ENCODE measurements at places on chromosomes 12 and 14.

- no peak for DNase-seq
Observed at GRCh38 chr12:125132698-125133400, 67.6 kb downstream of the AACS start.

- no peak for DNase-seq
Observed at GRCh38 chr12:119578112-119578511, 15.5 kb upstream of the TMEM233 start.

- DNase-seq, result peak; percentile 72
Observed at GRCh38 chr12:2834581-2835491, at the start of gene NRIP2. Gene NRIP2, minus strand, starts transcription at chr12:2835035. Its CDS starts 52 bp downstream, at chr12:2834983.

GRCh38 chr12:80400571-80400991, 43.5 kb upstream of the PTPRQ start:
- DNase-seq, result no peak

GRCh38 chr12:113083863-113084435, 27.4 kb downstream of the DTX1 start:
- no peak for DNase-seq

DNA sequence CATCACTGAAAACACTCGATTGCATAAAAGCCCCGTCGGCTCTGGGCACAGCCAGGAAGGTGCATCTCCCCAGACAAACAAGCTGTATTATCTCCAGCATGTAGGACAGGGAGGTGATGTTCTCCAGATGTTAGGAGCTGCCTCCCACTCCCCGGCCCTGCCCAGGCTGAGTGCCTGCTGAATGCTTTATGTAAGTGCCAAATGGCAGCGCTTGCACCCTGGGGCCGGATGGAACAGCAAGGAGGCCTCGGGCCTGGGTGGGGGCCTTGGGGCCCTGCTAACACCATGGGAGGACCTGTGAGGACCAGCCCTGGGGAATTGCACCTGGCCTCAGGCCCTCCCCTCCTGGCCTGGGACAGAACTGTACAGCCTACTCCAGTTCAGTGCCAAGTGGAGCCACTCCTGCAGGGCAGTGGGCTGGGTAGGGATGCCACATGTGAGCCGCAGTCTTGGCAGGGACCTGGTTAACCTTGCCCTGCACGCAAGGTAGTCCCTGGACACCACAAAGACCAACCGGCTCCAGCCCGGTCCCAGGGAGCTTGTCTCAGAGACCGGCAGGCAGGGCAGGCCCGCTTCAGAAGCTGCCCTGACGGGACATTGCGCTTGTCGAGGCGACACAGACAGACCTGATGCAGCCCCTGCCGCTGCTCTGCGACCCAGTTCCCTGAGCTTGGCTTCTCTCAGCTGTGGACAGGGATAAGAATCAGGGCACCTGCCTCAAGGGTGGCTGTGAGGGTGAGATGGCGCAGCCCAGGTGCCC, 35.3 kb upstream of the PPP1R13B start:
- no peak for DNase-seq

Data from pons (tissue), 1 donor.